ENCODE measurements at places on chromosomes 1 and 21.

DNA sequence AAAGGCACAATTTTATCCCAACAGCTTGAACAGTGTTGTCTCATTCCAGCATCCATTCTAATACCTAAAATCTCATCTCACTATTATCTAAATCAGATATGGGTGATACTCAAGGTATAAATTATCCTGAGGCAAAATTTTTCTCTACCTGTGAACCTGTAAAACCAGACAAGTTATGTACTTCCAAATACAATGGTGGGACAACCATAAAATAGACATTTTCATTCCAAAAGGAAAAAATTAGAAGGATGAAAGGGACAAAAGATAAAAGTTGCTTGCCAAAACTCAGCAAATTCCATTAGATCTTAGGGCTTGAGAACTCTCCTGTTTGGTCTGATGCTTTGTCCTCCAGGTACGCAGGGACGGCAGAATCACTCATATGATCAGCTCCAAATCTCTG, 650.5 kb downstream of the ADGRL2 start:
- no peak for DNase-seq

DNA sequence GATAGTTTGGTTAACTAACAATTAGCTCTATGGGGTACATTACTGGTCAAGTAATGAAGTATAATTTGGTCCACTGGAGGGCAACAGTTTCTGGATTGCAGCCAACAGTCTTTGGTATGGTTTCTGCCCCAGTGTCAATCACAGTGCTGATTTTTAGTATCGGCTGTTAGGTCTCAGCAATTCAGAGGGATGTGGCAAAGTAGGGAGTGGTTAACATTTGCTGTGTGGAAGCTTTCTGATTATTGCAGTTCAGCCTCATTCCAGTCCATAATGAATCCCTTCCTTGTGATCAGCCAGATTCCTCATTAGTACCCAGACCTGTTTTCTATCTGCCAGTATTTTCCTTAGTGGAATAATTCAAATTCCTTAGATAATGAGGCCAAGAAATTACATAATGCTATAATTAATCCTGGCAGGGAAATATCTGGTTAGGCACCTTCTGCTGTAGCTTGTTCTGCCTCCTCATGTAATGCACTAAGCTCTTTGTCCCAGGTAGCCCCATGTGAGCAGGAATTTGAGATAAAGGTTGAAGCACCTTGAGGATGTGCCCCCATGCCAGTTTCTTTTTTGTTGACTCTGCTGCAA, 14.0 kb downstream of the F3 start:
- DNase-seq: no peak

GRCh38 chr1:203117611-203118575, 9.6 kb upstream of the ADORA1 start:
- peak; percentile 31 for DNase-seq

DNA sequence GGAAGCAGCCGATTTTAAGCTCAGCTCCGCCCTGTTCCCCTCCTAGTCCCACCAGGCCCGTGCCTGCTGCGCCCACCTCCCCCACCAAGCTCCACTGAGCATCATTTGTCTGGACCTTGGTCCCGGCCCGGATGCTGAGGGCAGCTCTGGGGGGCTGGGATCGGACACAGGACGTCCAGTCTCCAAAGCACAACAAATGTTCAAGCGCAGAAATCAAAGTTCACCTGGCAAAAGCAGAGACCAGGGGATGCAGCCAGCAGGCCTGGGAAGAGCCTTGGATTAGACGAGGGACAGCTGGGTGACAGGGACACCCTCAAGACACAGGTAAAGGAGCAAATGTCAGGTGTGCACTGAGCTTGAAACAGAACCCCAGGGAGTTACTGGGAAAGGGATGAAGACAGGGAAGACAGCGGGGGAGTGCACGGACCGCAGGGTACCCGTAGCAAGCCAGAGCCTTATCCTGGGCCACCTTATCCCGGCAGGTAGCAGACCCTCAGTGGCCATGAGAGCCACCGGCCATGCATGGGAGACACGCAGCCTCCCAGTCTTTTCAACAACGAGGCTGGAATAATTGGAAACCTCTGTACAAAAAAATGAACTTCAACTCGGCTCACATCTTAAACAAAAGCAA, 22.2 kb upstream of the TMEM52 start:
- no peak for DNase-seq

DNA sequence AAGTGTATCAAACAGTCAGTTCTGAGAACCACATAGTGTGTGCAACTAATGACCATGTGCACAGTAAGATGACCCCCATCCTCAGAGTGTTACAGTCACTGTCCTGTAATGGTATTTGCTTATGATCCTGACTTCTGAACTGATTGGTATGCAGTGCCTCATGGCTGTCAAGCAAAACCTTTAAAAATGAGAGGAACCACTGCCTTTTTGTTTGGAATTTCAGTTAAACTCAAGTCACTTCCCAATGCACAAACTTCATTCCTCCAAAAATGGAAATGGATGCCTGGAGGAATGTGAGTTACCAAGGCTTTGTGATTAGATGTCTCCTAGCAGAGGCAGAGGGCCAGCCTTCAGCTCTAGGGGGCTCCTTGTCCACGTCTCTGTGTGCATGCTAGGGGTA, 10.5 kb downstream of the C1orf198 start:
- DNase-seq: no peak

DNA sequence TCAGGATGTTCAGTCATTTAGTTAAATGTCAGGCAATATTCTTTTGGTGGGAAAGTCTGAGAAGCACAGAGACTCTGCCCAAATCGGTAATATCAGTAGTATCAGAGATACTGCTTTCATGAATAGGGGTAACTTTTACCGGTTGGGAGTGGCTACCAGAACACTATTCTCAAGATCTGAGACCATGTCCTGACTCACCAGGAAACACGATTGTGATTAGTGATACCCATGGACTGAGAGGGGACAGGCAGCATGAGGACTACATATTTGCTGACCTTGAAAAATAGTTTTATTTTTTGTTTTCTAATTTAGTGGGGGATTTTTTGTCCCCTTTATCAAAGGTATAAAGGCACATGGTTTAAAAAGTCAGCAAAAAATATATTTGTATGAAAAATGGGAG, 76.0 kb upstream of the NEK2 start:
- no peak for DNase-seq

GRCh38 chr1:76147917-76148316, 73.4 kb downstream of the ST6GALNAC3 start:
- DNase-seq: no peak

GRCh38 chr1:20371883-20372282, 81.2 kb downstream of the VWA5B1 start:
- no peak for DNase-seq

DNA sequence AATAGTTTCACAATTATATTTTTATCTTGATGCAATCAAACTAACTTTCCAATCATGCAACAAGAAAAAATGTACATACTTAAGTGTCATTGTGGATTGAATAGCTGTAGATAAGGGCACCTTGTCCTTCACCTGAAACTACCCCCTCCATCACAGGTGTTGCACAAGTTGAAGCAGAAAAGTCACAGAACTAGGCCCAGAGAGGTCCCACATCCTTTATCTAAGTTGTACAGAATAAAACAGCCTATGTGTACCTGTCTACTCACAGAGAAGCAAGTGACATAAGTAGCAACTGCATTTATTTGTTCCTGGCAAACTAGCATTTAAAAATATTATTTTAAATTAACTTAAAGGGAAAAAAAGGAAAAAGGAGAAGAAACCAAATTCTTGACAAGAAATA, 256.8 kb downstream of the FAF1 start:
- DNase-seq: no peak

DNA sequence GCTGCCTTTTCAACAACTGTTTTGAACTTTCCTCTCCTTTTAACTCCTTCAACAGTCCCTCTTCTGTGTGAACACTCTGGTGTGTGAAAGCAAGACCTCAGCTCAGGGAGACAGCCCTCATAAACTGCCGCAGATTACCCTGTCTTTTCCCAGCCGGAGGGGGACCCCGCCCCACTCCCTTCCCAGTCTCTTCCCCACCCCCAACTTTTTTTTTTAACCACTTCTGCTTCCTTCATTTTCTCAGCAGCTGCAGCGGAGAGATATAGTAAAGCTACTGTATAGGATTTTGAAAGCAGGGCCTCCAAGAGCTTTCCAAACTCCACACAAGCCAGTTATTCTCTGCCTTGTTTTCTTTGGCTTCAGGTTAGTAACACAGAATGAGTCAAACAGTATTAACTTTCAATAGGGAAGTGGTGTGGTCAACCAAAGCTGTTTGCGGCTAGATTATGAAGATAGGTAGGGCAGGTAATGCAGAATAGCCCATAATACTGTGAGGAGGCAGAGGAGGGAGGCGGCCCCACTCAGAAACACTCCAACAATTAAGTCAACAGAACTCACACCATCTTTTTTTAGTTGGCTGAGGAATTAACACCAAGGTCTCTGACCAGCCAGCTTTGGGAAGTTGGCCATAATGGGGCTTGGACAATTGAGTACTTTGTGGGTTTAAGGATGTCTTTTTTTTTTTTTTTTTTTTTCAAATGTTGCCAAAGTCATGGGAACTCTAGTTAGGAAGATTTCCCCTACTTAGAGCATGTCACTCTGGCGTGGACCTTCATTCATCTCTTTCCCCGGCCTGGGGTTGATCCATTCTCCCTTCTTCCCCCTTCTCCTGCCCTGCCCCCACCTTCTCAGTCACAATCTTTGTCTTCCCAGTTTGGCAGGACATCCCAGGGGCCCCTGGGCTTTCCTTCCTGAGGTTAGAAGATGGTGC, 177.0 kb downstream of the CLIC6 start:
- no peak for DNase-seq

DNA sequence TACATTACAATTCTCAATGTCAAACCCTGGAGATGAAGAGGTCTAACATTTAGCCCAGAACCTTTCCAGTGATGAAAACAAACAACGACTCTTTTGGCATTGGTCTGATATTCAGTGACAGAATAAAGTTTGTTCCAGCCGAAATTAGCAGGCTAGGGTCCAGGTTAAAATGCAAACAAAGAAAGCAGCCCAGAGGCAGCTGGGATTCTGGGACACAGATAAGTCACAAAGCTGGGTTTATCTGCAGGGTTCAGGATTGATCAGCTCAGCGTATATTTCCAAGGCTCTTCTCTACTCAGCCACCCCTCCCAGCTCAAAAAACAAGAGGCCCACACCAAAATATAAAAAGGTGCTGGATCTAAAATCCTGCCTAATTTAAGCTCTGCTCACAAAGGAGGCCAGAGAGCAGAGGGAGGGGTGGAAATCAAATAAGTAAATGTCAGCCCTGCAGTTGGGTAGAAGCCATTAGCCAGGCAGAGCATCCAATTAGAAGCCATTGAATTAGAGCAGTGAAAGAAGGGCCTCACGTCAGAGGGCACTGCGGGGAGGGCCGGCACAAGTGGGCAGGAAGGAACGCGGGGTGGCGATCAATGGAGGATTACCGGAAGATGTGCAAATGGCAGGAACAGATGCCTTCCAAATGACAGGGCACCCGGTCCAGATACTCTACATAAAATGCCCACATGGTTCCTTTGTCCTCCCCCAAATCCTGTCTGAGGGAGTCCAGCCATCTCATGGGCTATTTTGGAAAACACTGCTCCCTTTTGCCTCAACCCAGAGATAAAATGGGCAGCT, 3.2 kb upstream of the KLHDC8A start:
- no peak for DNase-seq

DNA sequence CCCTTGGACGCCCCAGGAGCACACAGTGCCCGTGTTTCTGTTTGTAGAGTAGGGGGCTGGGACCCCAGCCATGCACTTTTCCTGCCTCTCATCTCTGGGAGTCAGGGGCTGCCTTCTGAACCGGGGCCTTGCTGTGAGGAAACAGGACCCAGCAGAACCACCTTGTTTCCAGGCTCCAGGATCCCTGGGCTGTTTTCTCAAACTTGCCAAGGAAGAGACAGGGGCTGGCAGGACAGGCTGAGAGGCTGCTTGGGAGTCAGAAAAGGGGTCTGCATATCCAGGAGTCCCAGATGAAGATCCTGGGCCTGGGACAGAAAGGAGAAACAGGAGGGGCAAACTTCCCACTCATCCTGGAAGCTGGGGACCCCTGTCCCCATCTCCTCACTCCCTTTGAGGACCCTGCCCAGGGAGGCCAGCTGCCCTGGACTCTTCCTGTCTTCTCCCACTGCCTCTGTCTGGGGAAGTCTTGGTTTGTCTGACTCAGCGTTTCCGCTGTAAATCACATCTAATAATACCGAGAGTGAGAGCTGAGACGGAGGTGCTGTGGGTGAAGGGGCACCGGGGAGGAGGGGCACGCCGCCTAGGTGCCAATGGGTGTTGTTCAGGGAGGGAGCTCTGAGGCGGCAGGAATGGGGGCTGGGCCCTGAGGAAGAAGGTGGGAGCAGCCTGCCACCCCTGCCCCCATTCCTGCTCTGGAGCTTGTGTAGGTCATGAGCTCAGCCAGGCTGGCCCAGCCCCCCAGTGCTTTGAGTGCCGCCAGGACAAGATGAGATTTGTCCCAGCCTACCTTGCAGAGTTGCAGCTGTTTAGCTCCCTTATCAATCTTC, 16.7 kb downstream of the POU3F1 start:
- DNase-seq: no peak

DNA sequence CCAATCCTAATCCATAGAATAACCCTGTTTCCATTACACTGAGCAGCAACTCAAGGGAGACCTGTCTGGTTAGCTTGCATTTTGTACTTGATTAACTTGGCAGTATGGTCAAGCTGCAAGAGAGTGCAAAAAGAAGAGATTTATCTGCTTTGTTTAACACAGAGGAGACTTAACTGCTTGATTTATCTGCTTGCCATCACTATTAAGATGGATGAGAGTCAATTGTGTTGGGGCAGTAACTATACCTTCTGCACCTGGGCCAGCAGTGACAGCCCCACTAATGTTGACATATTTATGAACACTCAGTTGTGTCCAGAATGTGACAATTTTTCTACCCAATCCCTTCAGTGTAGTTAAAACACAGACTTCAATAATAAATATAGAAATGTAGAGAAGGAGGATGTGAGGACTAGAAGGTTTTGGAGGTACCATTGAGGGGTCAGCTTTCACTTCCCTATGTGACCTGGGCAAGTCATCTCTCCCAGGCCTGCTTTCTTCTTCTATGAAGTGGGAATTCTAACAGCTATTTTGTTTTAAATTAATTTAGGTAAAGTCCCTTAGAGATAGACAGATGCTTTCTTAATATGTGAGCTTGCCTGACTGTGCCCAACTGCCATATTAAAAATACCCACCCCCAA, 159.1 kb upstream of the KCNK2 start:
- no peak for DNase-seq

DNA sequence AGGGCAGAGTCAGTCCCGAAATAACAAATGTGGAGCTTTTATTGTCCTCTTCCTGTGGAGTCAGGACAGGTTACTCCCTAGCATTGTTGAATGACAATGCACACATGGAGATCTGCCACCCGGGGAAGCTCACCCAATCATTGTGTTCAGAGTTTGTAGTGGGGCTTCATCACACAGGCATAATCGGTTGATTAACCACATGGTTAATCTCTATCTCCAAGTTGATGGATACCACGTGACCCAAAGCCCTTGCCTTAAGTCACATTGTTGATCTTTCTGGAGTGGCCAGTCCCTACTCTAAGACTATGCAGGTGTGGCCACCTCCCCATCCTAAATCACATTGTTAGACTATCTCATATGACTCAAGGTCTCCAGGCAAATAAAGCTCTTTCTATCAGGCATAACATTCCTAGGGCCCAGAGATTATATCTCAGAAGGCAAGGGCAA, 2.6 kb upstream of the C1orf141 start:
- DNase-seq: no peak

GRCh38 chr21:41766883-41767605, at the start of gene RIPK4:
Gene RIPK4 (minus strand): TSS chr21:41767052. CDS start chr21:41767041, 11 bp downstream.
- peak; percentile 79 for DNase-seq

Measured in NCI-H1930 (cell line).